ENCODE measurements at places on chromosomes 6 and 20.

- no peak for DNase-seq
Observed at GRCh38 chr20:2353231-2353630, 27.5 kb upstream of the TGM6 start.

GRCh38 chr20:60632391-60633262 is 619.4 kb upstream of the CDH4 start:
- no peak for DNase-seq

DNA sequence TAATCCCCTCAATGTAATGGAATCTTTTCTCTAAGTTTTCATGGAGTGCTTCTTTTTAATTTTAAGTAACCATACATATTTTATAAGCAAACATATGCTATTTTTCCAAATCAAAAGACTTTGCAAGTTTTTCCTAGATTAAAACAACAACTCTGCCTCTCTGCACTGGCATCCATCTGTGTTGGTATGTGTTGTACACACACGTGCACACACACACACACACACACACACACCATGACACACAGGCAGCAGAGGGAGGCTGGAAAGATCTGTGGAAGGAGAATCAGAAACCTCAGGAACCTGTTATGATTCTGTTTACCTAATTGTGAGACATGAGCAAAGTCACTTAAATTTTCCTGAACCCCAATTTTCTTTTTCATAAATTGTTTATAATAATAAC is 295.0 kb upstream of the PRDM1 start:
- no peak for DNase-seq

- DNase-seq = no peak
Observed at GRCh38 chr20:63553933-63554290, at the start of gene FNDC11. FNDC11 (plus strand) TSS chr20:63554159; CDS start chr20:63555664, 1,505 bp downstream.

DNA sequence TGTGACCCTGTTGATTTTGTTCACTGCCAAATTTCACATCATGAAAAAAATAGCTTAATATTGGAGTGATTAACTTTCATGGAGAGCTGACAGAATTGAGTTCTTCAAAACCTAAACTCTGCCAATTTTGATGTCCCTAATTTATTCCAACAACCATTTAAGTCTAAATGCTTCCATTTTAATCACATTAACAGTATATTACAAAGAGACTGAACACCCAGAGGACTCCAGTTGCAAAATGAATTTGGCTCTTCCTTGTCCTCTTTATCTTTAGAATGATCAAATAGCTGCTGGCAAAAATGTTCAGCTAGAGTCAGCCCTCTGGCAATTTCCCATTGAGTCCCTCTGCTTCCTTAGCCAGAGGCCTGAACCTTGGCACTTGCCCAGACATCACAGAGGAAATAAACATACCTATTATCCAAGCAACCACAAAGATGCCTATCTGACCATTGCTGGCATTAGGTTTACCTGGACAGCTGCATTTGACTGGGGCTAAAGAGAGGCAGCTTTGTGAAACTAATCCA is 299.0 kb upstream of the STXBP5 start:
- DNase-seq = peak; percentile 99

DNA sequence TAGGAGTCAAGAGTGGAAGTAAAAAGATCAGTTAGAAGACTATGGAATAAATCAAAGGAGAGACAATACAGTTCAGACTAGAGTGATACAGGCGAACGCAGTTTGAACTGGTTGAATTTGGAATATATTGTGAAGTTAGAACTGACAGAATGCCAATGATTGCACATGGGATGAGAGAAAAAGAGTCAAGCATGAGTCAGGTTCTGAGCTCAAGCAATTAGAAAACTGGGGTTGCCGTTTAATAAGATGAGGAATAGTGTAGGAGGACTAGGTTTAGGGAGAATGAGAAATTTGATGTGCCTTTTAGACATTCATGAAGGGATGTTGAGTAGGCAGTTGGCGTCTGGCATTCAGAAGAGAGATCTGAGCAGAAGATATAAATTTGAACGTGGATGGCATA is 8.0 kb downstream of the RNF217 start:
- no peak for DNase-seq

- DNase-seq = no peak
Observed at GRCh38 chr6:15792842-15793241, 130.0 kb upstream of the DTNBP1 start.
